ENCODE measurements at places on chromosomes 2 and 18. TPM values are rescaled to one million over a fixed set of nuclear protein-coding genes. Genes with fewer than 3 reads are reported as not detected.

Gene CHST10
- 6.9 TPM for total RNA-seq

Gene RAB27B
- 2.3 TPM for total RNA-seq

Gene SLC4A3
- total RNA-seq = 13.5 TPM

Gene AMER3
- total RNA-seq = not detected

Gene TMSB10
- total RNA-seq = 4,822 TPM

Gene TMEM200C
- total RNA-seq = not detected

Gene ALKAL2
- not detected for total RNA-seq

Gene CNGA3
- 0.14 TPM for total RNA-seq

Gene UGT1A10
- not detected for total RNA-seq

Gene SMYD1
- total RNA-seq = not detected

Gene DSG4
- total RNA-seq = not detected

Gene HEATR5B
- total RNA-seq = 12.6 TPM

Gene REG3A
- total RNA-seq = not detected

Gene STARD6
- total RNA-seq = not detected

Gene GCG
- not detected for total RNA-seq

Gene RTTN
- total RNA-seq = 15.9 TPM

Gene LYPD6
- total RNA-seq = 16.7 TPM

Gene FIGLA
- not detected for total RNA-seq

Gene CYP27C1
- total RNA-seq = 0.12 TPM

Gene ANKRD53
- 0.93 TPM for total RNA-seq

Gene HOXD4
- not detected for total RNA-seq

Gene SLC4A5
- 0.19 TPM for total RNA-seq

Gene ACMSD
- total RNA-seq = not detected

Gene ANKAR
- 1.5 TPM for total RNA-seq

Gene CRYGC
- not detected for total RNA-seq

Gene IL36B
- total RNA-seq = not detected

Gene LNPK
- 68.3 TPM for total RNA-seq

Gene RAB1A
- 204 TPM for total RNA-seq

Gene G6PC2
- total RNA-seq = not detected

Gene SATB2
- 7.4 TPM for total RNA-seq

Gene ZNF396
- 0.67 TPM for total RNA-seq

Gene ZFP36L2
- 61.9 TPM for total RNA-seq

Gene SERPINB11
- not detected for total RNA-seq

Gene ST8SIA3
- total RNA-seq = not detected

Gene MC2R
- total RNA-seq = not detected

Gene EMILIN2
- 7.5 TPM for total RNA-seq

Gene CFAP210
- total RNA-seq = 0.16 TPM

Gene KRTCAP3
- 1.0 TPM for total RNA-seq

Gene CABLES1
- total RNA-seq = 5.0 TPM

Gene UGT1A5
- total RNA-seq = not detected

Gene RNASEH1
- 38.4 TPM for total RNA-seq

Gene KLHL29
- 9.4 TPM for total RNA-seq

Gene TRABD2A
- 10.7 TPM for total RNA-seq

Gene UGT1A3
- total RNA-seq = not detected

Gene CAVIN2
- 15.2 TPM for total RNA-seq

Gene TM4SF20
- 0.17 TPM for total RNA-seq

Measured in HFFc6 (cell line).